ENCODE measurements at places on chromosomes 5 and 9.

DNA sequence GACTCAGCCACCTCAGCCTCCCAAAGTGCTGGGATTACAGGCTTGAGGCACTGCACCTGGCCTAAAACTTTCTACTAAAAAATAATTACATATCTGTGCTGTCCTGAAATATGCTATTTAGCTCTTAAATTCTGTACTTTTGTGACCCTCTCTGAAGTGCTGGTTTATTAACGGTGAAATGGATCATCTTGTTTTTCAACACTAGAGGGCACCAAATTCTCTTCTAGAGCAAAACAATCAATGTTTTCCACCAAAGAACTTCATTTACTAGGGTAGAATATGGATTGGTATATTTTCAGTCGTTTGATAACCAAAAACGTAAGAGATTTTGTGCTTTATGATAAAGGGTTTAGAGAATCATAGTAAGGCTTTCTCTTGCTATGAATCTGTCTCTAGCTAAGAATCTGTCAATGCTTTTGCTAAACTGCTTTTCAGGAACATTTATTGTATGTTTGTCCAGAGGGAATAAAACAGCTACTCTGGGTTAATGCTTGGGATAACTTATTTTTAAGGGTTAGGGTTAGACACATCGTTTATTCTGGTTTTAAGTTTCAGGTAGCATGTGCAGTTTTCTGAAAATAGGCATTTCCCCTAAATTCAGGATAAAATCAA lies 63.6 kb downstream of the RNF180 start:
- no peak for DNase-seq

DNA sequence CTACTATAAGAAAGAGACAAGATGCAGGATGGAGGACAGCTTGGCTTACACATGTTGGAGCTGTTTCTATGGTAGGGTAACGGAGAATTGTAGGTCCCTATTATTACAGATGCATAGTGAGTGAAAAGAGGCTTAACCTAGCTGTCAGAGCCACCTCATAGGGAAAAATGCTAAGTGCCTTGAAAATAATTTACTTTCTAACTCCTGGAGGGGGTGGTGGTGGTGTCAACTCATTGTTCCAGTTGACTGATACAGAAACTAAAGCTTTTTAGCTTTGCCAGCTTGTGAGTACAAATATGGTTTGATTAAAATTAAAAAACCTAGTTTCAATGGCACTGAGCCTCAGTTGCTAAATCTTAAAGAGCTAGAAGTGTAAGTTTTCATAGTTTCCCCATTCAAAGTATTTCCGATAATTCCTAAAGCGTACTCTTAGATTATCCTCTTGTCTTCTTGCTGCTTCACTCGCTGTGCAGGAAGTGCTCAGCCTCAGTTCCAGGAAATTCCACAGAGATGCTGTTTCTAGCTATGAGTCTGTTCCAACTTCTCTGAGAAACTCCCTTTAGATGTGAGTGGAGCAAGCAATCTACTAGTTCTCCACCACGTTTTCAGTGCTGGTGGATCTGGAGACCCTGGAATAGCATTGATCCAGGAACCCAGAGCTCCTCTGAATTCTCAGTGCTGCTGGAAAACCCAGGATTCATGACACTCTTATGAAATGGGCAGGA lies 265.2 kb downstream of the DMAC1 start:
- no peak for DNase-seq

GRCh38 chr9:108386859-108387384 lies 468.9 kb downstream of the ACTL7B start:
- no peak for DNase-seq

DNA sequence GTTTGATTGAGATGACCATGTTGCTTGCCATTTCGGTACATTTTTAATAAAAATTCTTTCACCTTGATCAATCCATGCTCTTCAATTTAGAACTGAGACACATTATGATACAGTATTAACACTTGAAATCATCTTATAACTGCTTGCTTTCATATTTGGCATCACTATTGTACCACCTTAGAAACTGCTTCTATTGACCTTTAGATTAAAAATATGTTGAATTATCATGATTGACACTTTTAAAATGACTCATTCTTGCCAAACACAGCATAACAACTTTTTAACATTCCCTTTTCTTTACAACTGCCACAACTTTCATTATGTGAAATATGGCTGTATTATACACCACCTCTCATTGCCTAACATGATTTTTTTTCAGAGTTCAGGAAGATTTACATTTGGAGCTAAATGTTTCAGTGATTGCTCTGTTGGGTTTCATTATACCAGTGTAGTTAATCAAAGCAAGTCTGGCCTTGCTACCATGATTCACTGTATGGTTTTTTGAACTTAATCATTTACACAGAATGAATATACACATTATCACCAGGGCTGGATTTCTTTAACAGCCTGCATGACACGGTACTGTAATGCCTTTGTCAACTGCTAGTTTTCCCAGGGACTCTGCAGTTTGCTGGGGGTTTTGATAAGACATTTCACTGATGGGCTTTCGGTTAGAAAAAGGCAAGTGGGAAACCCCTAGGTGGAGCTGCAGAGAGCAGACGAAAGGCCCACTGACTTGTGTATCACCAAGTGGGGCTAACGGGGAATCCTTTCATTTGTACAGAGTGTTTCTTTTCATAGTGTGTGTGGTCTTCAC lies 93.6 kb upstream of the TLE4 start:
- DNase-seq: peak; percentile 13

DNA sequence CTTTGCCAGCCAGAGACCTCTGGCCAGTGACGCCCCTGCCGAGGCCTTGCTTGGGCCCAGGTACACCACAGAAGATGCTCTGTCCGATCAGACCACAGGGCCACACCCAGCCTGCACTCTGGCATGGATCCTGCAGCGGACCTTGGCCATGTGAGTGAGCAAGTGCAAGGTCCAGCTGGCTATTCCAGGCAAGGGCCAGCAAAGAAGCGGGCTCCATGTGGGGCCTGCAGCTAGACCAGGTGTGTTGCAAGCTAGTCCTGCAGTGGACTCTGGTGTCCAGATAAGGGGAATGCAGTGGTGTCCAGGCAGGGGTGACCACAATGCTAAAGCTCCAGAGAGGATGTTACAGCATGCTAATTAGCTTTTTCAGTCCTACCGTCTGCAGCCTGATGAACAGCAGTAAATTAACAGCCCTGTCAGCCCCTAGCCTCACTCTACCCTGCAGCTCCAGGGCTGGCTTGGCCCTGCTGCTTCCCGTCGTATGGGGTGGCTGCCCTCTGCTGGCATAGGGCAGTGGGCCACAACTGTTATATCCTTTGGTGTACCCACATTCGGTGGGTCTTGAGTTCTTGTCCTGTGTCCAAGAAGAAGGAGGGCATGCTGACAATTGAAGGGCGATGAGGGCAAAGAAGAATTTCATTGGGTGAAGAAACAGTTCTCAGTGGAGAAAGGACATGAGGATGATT lies 284.5 kb upstream of the POU5F2 start:
- DNase-seq: no peak

DNA sequence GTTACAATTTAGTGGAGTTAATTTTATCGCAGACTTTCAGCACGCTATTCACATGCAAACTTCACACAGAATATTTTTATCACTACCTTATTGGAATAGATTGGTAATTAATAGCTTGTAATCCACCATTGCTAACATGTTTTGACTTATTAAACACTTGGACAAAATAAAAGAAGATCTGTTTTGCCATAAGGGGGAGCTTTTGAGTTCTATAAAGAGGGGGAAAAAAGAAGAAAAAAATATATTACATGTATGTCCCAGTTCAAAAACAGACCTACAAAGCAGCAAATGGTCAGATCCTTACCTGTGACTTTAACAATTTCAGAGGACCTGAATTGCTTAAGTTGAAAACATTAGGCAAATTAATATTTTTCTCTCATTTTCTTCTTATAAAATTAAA lies 1.2 kb upstream of the PAPPA start:
- DNase-seq: no peak

GRCh38 chr9:73081979-73082657 lies 69.5 kb upstream of the ANXA1 start:
- DNase-seq: no peak

GRCh38 chr5:145260670-145261069 lies 574.5 kb downstream of the PRELID2 start:
- DNase-seq: no peak

DNA sequence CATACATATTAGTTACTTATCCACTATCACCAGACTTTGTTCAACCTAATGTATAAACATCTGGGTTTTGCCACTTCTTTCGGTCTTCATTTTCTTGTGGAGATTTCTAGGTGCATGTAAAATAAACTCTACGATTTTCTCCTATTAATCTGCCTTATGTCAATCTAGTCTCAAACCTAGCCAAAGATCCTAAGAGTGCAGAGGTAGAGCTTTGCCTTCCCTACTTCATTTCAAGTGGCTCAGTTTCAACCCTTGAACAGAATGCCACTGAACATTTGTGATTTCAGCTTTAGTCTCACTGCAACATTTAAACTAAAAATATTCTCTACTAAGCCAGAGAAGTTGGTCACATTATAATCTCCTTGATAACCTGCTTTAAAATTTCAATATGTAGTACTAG lies 94.0 kb downstream of the EDIL3 start:
- no peak for DNase-seq

DNA sequence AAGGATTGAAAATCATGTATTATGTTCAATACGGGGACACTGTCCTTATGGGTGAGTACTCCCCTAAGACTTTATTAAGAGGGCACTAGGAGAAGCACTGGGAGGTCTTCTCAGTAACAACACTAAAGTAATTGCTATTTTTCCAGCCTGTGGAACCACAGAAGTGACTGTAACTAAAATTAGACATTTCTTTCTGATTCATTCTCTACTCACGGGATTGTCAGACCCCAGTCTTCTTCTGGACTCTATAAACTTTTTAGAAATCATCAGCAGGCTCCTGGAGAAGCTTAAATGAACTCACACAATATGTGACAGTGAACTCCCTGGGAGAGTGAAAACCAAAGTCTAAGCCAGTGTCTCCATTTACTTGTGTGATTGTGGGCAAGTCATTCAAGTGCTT lies 14.5 kb downstream of the TLR4 start:
- no peak for DNase-seq

Measured in progenitor cell of endocrine pancreas (in vitro differentiated cells).